ENCODE measurements at places on chromosomes 4 and X. TPM values are rescaled to one million over a fixed set of nuclear protein-coding genes. Genes with fewer than 3 reads are reported as not detected.

DNA sequence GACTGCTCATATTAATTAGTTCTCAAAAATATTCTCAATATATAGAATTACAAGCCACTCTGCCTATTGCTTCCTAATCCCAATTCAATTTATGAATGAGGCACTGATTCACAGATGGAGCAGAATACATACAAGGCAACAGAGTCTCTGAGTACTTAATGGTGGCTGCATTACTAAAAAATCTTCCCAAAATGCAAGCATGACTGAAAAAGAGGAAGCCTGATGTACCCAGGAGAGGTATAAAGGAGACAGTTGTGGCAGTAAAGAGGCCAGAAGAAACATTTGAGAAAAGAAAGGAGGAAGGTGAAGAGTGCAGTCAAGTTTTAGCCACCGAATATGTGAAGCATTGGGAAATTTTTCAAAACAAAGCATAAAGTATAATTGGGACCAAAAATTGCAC is 163.2 kb upstream of the INTU start:
- DNase-seq, result no peak

Gene KCNIP4
- not detected for total RNA-seq

DNA sequence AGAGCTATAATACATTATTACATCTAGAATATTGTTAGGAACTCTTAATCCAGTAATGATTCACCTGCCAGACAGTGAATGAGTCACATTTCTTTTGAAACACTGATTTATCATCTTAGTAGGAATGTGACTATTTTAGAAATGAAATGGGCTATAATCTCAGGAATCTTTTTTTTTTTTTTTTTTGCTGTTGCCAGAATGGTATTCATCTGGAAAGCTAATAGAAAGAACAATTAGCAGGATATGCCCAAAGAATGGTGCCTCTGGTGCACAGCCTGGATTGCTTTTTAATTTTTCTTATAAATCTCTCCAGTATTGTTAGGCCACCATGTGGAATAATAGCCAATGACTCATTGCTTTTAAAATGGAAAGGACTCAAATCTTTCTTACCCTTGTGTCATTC is 181.1 kb upstream of the SMIM31 start:
- DNase-seq, result no peak

DNA sequence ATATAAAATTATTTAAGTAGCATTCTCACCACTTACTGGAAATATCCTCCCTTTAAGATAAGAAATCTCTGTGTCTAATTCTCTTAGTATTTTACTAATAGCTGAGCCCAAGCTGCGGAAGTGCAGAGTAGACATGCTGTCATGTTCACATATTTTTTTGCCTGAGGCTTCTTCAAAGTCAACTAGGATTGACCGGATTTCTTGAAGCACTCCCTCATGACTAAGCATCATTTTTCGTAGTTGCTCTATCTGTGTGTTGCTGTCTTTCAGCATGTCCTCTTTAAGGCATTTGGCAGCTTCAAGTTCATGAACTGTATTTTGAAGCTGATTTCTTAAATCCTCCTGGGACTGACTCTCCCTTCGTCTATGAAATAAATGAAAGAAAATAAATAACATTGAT is 36.9 kb downstream of the CCDC158 start:
- no peak for DNase-seq

- peak; percentile 64 for DNase-seq
Measured at GRCh38 chr4:108144451-108144850, 24.3 kb downstream of the LEF1 start.

Gene MAMLD1
- 1.7 TPM for total RNA-seq

DNA sequence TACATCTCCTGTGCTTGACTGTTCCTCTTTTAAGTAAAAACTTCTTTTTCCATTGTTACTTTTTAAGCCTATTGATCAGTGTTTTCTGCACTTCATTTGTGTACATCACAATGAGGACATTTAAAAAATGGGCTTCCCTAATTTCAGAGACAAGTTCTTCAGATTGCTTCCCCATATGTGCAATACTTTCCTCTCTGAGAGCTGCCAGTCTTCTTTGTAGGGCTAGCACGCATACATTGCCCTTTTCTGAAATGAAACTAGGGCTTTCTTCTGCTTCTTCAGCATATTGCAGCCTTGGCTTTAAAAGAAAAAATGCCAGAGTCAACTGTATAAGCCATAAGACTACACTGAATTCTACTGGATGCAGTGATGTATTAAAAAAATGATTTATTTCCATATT is 37.8 kb downstream of the FAT4 start:
- DNase-seq, result no peak

GRCh38 chr4:158904815-158905214 is 136.0 kb downstream of the FNIP2 start:
- no peak for DNase-seq

Gene SHROOM3
- 0.21 TPM for total RNA-seq

Gene SPANXN5
- not detected for total RNA-seq

DNA sequence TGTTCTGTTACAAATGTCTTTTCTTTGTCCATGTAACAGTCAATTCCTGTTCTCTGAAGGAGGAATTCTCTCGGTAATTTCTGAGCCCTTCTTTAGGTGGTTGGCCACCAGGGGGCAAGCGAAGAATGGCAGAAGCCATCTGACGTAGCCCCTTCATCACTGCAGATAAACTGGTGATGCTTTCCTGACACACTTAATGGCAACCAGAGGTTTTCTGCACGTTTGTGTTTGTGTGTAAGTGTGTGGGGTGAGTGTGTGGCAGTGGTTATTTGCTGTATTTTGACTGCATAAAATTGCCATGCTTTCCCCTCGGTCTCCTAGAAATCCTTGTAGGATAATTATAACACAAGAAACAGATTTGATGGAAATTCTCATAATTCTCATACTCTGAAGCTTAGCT is 64.8 kb upstream of the STOX2 start:
- DNase-seq, result peak; percentile 81

DNA sequence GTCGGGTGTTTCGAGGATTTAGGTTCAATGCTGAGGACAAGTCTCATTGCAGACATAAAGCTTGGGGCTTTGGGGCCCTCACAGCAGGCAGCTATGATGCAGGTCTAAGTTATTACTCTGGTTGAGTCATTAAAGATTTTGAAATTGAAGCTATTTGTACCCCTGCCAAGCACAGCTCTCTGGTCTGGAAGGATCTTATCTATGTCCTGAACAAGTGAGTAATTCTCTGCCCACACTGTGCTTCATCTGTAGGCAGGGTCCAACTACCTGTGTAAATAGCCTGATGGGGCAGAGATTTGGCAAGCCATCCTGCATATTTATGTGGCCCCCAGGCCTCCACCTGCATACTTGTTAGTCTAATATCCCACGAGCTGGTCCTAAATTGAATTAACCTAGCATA is 41.4 kb upstream of the MAGEA4 start:
- no peak for DNase-seq

- no peak for DNase-seq
Measured at GRCh38 chr4:4595252-4595651, 53.4 kb upstream of the STX18 start.

Gene XK
- not detected for total RNA-seq

Gene DAPP1
- 25.8 TPM for total RNA-seq

Gene AKAP14
- total RNA-seq, result not detected

GRCh38 chrX:42495139-42495538 is 282.8 kb downstream of the PPP1R2C start:
- no peak for DNase-seq

DNA sequence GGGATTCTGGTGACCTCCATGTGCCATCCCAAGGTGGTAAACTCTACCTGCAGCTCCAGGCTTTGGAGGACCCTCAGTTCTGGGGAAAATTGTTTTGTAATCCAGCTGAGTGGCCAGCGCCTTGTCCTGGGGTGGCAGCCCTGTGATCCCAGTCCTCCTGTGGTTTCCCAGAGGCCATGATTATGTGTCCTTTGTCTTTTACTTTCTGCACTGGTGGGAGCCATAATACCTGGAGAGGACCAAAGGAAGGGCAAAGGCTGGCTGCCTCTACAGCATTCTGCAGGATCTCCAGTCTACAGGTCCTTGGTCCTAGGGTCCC is 64.0 kb downstream of the NBDY start:
- DNase-seq, result no peak

DNA sequence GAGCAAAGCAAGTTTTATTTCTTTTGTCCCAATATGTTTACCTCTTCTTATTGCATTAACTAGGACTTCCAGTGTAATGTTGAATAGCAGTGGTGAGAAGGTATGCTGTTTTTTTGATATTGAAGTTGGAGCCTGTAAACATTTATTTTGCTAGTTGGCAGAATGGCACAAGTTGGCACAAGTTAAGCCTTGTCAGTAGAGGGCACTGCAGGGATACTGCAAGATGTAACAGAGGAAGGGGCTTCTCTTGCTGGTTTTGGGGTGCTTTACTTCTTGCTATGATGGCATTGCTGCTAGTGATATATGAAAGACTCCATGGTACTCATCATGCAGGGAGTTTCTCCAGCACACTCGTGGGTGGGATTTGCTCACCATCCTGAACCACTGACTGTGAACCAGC is 327.3 kb upstream of the ARX start:
- no peak for DNase-seq

Gene FOXR2
- total RNA-seq, result not detected

DNA sequence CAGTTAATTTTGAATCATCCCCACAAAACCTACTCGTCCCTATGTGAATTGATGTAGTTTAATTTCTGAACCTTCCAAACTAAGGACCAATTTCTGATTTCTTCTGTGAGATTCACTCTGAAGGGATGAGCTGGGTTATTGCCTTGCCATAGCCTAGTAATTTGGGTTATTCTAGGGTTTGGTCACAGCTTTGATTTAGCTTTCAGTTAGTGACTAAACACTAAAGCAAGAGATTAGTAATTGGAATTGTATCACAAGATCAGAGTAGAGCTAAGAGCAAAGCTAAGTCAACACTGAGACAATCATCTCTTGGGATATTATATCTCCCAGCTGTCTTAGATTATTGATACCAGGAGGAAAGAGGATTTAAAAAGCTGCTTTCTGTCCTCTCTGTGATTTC is 588.0 kb downstream of the CCSER1 start:
- no peak for DNase-seq

- no peak for DNase-seq
Measured at GRCh38 chrX:68878977-68879645, 50.3 kb downstream of the EFNB1 start.

DNA sequence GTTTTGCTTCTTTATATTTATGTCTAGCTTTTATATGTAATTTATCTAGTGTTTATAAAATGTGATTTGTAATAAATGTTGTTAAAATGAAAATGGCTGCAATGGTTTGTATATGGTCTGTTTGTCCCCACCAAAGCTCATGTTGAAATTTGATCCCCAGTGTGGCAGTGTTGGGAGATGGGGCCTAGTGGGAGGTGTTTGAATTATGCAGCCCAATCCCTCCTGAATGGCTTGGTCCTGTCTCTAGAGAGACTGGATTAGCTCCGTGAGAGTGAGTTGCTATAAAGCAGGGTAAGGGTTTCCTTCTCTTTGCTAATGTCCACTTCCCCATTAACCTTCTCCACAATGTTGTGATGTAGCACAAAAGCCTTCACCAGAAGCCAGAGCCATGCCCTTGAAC is 30.0 kb upstream of the JADE3 start:
- DNase-seq, result no peak

DNA sequence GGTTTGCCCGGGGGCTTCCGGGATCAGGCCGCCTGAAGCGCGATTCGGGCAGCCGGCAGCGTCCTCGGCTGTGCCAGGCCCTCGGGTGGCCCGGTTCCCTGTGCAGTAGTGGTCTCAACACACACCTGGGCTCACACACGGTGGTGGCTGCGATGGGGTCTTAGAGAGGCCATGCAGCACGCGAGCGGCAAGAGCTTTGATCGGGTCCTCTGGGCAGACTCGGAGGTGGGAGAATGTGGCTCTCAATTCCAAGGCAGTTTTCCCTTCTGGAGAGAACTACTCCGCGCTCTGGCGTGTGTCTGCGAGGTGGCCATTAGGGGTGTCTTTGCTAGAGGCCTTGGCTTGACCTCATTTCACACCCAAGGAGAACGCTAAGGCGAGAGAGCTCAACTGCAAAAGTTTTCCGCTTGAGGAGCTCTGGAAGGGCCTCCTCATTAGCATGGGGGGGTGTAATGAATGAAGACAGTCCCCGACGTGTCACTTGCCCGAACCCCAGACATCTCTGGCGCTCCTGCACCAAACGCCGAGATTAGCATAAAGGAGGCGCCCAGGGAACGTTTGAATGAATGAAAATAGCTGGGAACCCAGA is 771 bp upstream of the RBPJ start:
- no peak for DNase-seq

DNA sequence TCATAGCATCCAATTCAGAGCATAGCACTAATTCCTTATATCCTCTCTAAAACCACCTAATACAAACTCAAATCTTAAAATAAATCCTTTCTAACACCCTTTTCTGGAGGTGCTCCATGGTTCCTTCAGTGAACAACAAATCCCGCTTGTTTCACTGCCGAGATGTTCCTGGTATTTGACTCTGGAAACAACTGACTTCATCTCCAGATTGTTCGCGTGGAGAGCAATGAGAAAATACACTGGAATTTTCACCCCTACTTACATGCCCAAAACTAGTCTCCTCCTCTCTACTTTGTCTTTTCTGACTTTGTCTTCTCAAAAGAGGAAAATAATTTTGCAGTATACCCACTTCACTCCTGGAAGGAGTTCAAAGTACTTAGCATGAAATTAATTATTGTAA is 129.0 kb downstream of the PLS3 start:
- DNase-seq, result no peak

- no peak for DNase-seq
Measured at GRCh38 chr4:87680271-87680670, 30.2 kb downstream of the DMP1 start.

- no peak for DNase-seq
Measured at GRCh38 chr4:139054791-139055505, 39.4 kb downstream of the NOCT start.

DNA sequence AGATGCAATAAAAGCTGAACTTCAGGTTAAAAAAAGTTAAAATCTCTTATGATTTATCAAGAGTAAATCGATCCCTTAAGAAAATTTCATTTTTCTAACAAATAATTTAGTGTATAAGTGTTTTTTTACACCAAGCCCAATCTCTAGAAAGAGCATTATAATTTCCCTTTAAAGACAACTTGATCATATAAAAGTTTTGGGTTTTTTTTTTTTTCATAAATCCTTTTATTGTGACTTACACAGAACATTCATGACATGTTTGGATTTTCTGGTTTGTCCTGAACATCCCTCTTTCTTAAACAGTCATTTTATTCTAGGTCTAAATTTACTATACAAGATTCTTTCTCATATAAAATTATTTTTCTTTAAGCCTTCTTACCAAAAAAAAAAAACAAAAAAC is 6.5 kb downstream of the ZNF721 start:
- DNase-seq, result no peak

DNA sequence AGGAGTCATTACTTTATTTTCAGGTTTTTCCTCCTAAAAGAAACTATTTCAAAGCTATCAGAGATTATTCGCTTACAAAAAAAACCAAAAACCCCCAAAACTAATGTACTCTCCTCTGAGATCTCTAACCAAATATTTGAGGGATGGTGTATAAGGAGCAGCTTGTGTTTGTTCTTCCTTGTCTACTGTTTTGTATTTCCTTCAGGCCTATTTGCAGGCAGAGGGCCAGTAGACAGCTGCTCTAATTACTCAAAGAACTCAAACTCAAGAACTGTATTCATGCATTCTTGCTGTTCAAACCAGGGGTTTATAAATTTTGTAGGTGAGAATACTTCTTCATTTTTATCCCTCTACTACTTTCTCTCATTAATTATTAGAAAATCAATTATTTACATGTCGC is 51.3 kb downstream of the SH3RF1 start:
- DNase-seq, result no peak

Data from activated naive CD4-positive, alpha-beta T cell treated with anti-CD3 and anti-CD28 coated beads for 36 hours (primary cell).